ENCODE measurements at places on chromosomes 7 and 10.

DNA sequence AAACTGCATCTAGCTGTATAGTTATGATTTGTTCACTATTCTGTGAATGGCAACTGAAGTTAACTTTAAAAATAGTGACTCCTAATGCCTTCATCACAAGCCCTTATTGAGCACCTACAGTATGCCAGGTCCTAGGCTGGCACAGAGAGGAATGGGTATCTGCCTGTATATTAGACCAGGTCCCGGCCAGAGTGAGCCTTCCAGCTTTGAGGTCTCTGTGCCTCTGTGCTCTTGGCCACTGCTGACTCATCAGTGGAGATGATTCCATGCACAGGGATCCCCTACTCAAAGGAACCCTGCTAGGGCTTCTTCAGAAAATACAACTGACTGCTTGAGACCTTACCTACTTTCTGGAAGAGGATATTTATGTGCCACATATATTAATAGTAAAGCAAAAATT is 118.4 kb downstream of the GFRA1 start:
- DNase-seq = no peak

GRCh38 chr10:3042589-3042988 is 24.8 kb upstream of the PFKP start:
- DNase-seq = no peak

DNA sequence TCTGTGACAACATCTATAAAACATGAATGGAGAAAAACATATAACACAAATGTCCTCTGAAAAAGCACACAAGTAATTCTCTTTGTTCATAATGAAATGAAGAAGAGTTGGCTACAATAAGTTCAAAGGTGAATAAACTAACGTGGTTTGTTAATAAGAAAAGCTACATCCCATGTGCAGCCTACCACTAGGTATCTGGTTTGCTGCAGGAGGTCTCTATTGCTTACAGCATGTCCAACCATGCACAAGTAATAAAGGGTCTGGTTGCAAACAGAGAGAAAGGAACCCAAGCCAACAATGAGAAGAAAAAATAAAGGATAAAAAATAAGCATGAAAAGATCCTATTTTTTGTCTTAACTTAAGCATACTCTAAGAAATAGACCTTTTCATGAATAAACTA is 139.2 kb downstream of the CHCHD3 start:
- no peak for DNase-seq

DNA sequence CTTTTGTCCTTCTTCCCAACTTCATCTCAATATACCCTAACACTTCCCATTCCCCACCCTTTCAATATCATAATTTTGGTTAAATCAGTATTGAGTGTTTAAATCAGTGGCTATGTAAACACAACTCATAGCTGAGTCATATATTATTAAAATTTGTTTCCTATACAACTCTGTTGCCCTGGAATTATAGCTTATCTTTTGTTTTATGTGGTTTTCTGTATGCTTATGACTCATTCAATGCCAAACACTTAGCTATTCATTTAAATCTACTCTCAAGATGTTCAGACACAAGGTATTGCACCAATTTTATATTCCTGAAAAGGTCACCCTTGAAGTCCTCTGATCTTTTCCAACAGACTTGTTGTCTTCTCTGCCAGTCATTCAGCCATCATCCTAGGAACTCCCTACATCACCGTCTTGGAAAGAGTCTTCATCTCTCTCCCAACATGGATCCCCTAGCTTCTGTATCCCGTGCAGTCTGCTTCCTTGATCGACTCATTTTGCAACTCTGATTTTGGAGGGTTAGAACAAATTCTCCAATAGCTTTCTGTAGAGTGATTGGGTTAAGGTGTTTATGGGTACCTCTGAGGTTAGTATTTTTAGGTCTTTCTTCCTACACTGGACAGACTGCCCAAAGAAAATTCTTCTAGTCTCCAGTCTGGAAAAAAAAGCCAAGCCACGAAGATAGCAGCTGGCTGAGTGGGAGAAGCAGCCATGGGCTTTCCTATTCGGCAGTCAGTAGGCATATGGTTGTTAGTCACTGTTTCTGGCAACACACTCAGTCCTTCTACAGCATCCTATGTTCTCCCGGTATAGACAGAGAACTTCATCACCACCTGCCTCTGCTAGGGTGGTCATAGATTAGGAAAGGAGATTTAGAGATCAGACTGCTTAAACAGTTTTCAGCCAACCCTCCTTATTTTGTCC is 102.1 kb downstream of the CRPPA start:
- DNase-seq = no peak

- DNase-seq = no peak
Measured at GRCh38 chr7:874031-874749, 2.2 kb upstream of the GET4 start.

GRCh38 chr10:110865186-110865808 is 6.4 kb upstream of the PDCD4 start:
- DNase-seq = peak; percentile 7

DNA sequence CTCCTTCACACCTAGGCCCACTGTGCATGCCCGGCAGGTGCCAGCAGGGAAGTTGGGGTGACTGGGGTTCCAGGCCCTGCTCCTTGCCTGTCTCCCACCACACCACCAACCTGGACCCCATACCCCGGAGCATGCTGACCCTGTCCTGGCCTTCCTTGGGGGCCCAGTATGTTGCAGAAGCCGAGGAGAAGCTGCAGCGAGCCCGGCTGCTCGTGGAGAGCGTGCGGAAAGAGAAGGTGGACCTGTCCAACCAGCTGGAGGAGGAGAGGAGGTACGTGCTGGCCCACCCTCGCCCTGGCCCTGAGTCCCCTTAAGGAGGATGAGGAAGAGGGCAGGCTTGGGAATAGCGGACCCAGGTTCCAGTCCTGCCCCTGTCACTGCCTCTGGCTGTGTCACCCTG is 70.8 kb downstream of the CLIP2 start:
- no peak for DNase-seq

DNA sequence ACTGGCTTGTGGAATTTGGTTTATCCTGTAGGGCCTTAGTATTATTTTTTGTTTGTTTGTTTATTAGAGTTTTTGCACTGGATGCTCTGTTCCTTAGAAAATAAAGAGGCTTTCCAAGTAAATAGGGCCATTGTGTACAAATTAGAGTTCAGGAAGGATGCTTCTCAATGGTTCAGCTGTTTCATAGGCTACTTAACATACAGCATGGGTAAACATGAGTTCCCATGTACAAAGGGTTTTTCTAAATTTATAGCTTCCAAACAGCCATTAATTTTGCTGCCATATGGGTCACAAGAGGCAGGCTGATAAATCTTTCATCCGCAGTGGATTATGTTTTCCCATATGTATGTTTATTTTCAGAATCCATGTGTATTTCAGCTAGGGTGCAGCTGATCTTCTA is 121.6 kb upstream of the WDR11 start:
- peak; percentile 56 for DNase-seq

DNA sequence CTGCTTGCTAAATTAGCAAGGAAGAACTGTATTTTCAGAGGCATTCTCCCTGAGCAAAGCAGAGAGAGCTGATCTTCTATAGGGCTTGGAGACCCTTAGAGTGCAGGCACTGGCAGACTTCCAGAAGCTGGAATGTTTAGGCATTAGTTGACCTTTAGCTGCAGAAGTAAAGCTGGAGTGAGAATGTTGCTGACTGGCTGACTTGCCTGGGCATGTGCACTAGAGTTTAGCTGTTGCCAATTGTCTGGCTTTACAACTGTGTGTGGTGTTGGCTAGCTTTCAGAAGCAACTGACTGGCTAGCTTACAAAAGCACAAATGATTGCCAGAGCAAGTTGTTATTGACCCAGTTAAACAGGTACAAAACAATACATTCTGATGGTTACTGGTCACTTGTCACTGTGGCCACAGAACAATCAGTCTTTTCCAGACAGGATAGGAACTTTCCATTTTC is 25.1 kb downstream of the FAM13C start:
- no peak for DNase-seq

- DNase-seq = no peak
Measured at GRCh38 chr7:20998309-20998708, 211.6 kb upstream of the SP8 start.

Data from NCI-H524 treated with DMSO at 0.1 percent for 48 hours (cell line).